Umbilical cord (tissue), 2 donors: ENCODE measurements at places on chromosomes 5 and 9.

DNA sequence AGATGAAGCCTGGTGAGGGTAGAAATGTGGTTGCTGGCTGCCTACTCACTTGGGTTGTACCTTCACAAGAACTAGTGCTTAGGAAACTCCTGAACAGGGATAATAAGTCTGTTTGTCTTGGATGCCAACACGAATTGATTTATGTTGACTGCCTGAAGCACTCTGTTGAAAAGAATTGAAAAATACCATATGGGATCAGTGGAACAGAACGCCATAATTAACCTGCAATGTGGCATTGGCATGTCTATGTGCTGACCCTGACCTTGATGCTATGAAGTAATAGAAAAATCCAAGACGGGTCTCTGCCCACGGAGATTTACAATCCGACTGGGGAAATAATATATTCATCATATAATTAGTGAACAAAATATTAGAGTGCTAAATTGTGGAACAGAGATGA lies 10.5 kb downstream of the LIX1 start:
- no peak for DNase-seq

DNA sequence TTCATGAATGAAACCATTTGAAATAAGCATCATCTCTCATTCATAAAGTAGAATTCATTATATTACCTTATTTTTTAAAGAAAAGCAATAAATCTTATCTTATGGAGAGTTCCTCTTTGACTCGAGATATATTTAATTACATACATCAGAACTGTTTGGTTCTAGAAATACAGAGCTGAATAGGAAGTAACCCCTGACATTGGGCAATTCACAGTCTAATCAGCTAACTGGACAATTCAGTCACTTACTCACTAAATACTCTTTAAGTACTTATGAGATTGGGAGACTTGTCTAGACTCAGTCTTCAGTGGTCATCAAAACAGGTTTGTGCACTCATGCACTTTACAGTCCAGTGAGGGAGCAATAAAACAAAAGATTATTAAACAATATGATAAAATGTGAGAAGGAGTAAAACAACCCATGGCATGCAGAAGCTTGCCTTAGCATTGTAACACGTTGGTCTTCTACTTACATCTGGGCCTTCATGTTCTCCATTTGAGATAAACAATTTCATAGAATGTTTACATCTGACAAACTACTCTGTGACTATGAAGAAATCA lies 11.5 kb upstream of the FBXO38 start:
- DNase-seq = no peak

DNA sequence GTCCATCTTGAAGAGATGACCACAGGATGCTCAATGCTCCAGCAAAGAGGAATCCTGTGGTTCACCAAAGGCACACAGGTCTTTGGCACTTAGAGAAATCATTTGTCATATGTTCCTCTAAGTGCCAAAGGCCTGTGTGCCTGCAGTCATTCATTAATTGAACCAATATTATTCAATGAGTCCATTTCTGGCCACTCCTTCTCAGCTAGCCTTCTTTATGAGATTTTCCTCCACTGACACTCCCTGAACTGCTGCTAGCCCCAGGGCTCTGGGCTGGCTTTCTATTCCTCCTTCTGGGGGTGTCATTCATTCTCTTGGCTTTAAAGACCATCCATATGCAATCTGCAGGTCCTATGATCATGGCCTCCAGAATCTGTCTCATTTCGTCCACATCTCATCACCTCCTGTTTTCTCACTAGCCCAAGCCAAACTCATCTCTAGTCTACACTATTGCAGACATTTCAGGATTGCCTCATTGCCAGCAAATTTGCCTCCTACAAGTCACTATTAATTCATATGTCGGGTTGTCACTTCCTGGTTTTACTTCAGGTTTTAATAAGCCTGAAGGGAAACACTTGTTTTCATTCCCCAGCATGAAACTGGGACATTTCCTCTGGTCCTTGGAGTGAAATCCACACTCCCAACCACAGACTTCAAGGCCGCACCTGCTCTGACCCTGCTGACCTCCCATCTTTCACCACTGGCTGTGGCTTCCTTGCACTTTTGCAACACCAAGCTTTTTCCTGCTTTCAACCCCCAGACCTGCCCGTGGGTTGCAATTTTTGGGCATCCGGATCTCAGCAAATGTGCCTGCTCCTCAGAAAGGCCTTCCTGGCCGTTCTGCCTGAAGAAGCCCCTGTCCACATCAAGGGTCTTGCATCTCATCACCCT lies 35.1 kb downstream of the KCNIP1 start:
- no peak for DNase-seq

DNA sequence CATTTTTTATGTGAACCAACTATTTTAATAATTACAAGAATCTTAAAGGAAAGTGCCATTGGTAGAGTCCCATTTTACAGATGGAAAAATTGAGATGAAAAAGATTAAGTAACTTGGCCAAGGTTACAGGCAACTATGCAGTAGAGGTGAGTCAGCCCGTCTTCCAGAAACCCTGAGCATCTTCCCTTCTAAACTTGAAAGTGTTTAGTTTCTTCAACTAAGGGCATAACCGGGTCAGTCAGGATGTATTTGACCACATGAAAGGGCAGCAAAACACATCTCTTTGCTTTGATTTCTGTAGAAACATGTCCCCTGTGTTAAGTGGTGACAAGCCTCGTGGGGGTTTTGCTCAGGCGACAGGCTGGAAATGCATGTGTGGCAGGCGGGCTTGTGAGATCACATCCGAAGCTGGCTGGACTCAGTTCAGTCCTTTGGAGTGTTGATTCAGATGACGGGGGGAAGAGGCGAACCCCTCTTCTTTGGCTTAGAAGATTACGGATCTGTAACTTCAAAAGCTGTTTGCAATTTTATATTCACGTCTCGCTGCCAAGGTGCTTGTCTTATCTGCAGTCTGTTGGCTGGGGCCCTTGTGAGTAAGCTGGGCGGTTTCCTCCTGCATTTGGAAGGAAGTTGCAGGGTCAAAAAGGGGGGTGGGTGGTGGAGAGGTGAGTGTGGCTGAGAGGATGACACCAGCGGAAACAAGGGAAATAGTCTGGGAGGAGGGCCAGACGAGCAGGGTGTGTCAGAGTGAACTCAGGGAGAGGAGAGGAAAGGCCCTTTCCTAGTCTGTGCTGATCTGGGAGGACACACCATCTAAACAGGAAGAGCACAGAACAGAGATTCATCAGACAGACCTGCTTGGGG lies 78.9 kb upstream of the RPS23 start:
- DNase-seq = peak; percentile 96

GRCh38 chr5:167725741-167726140 lies 565.7 kb upstream of the WWC1 start:
- no peak for DNase-seq

DNA sequence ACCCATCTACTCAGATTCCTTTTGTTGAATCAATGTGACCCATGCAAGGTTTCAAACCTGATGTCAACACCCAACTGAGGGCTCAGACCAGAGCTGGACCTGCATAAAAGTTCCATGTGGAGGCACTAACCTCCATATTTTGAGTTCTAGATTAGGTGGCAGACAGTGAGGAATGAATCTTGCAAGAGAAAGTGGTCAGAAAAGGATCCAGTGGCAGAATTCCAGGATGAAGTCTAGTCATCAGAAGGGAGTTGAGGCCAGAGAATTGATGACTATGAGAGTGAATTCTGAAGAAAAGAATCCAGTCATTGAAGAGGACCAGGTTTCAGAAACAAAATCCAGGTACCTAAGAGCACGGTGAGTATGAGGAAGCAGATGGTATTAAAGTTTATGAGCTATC lies 205.1 kb upstream of the RGMB start:
- DNase-seq = no peak

DNA sequence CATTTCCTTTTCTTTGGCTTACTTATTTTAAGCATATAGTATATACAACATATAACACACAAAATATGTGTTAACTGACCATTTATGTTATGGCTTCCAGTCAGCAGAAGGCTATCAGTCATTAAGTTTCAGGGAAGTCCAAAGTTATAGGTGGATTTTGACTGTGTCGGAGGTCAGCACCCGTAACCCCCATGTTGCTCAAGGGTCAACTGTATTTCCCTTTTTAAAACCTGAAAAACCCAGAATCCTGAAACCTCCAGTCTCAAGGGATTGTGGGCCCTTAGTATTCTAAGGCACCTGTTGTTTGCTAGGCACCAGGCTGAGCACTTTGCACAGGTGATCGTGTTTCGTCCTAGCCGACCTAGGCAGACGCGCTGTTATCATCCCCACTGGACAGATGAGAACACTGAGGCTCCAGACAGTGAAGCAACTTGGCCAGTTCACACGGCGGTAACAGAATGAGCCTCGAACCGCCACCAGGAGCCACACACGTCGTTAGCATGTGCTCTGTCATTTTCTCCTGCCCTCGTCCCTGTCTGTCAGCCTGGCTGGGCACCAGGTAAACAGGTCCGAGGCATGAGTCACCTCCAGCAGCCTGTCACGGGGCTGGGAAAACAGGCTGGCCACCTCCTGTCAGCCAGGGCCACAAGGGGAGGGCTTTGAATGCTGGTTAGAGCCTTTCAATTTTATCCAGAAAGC lies 39.9 kb downstream of the DUSP1 start:
- no peak for DNase-seq

DNA sequence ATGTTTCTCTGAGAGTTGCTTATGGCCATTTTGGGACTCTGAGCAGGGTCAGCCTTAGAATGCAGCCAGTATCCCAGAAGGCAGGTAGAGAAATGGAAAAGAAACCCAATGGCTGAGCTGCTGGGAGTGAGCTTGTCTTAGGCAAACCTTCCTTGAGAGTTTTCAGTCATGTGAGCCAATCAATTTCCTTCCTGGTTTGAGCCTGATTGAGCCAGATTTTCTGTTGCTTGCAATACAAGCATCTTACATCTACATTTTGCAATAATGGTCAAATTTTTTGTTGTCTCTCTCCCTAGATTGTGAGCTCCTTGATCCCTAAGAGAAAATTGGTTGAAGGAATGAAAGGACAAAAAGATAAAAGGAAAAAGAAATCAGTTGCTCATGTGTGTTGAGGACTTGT lies 155.3 kb downstream of the SNX18 start:
- DNase-seq = no peak

DNA sequence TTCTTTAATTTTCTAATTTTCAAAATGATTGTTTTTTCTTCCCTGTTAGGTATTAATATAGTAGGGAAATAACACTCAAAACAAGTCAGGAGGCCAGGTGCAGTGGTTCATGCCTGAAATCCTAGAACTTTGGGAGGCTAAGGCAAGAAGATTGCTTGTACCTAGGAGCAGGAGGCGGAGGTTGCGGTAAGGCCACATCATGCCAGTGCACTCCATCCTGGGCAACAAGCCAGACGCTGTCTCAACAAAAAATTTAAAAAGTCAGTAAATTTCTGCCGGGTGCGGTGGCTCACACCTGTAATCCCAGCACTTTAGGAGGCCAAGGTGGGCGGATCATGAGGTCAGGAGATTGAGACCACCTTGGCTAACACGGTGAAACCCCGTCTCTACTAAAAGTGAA lies 10.2 kb upstream of the CDK7 start:
- no peak for DNase-seq

- DNase-seq = no peak
These were observed 51.7 kb upstream of the RIC1 start for GRCh38 chr9:5577225-5577624.

DNA sequence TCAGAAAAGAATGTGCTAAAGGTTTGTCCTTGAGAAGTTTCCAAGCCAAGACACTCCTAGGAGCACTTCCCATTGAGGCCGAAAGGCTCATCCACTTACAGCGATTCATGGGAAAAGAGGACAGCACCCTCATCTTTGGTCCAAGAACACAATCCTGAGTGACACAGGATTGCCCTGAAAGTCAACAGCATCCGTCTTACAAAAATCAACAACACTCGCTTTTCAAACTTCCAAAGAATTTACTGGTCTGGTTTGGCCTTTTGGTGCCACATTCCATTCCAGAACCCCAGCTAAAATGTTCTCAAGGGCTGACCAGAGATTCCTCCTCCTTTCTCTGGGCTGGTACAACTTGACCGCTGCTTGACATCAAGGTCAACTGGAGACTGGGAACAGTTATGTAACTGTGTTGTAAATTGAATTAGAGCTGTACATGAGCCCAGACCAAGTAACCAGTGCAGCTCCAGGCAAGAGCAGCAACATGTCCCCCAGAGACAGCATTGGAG lies 415.8 kb upstream of the PIK3R1 start:
- no peak for DNase-seq

GRCh38 chr5:115309751-115310370 lies 13.4 kb upstream of the CCDC112 start:
- peak; percentile 47 for DNase-seq

GRCh38 chr9:7859701-7860334 lies 60.2 kb upstream of the DMAC1 start:
- DNase-seq = peak; percentile 47

DNA sequence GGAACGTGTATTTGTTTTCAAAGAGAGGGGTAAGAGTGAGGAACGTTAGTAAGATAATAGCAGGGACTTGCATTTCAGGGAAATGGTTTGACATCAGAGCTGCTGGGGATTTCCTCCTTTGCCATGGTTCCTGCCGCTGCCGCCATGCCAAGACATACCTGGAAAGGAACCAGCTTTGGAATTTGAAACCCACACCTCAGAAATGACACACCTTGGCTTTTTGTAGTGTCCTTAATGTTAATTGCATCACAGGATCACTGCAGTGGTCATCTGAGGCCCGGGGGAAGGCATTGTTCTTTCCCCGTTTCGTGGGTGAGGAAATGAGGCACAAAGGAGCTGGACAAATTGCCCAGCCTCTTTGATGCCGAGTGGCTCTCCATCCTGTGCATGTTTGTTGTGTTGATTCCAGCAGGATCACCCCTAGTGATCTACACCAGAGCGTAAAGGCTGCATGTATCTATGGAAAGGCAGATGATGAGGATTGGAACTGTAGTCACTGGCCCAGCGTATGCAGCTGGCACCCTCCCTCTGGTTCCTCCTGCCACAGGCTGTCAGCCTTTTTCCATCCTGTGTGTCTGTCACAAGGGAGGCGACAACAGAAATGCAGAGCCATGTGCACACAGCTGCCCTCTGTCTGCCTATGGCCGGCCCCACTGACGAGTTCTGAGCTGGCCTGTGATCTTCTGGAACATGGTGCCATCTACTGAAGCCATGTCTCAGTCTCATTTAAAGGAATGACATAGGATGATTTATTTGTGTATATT lies 37.8 kb downstream of the SLC46A2 start:
- no peak for DNase-seq
